Right lobe of liver (tissue), 6 donors: ENCODE measurements at places on chromosomes 6 and 20.
A peak's percentile ranks its signal among the peaks of the same experiment; 100 is the strongest.

- peak; percentile 81 for DNase-seq
These were observed 29.7 kb upstream of the AFDN start for GRCh38 chr6:167797011-167797471.

DNA sequence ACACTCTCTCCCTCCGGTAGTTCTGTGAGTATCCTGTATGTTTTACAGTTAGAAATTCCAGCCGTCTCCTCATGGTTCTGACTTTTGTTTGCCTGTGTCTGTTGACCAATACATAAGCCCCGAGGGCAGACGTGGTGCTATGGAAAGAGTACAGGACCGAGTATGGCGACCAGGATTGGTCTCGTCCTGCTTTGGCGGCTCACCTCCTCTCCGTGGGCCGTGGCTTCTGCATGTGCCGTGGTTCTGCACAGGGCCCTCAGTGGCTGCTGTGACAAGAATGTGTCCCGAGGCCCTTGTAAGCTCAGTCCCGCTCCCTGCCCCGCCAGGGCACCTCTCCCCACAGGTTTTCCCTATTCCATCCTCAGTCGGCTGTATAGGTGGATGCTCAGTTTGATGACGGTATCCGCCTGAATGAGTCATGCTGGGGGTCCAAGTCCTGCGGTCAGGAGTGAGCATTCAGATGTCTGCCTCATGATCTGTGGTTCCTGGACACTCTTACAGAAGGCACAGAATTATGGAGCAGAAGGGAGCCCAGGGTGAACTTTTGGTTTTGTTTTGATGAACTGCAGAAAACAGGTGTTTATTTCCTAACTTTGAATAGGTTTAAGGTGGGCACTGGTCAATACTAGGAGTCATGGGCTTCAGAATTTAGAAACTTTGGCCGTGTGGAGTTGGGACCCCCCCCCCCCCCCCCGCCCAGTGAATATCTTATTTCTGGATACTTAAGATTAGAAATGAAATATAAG lies 1.2 kb downstream of the ARFGAP1 start:
- DNase-seq, result no peak

GRCh38 chr6:154352898-154353585 lies 3.6 kb downstream of the IPCEF1 start:
- DNase-seq, result no peak

- no peak for DNase-seq
These were observed 34.9 kb downstream of the DYNLT1 start for GRCh38 chr6:158609455-158610155.

- DNase-seq, result peak; percentile 92
These were observed at the start of gene SERPINB6 for GRCh38 chr6:2971420-2972218. TSS of gene SERPINB6 (minus strand) at chr6:2971567. CDS start at chr6:2959332, 12,235 bp downstream.

DNA sequence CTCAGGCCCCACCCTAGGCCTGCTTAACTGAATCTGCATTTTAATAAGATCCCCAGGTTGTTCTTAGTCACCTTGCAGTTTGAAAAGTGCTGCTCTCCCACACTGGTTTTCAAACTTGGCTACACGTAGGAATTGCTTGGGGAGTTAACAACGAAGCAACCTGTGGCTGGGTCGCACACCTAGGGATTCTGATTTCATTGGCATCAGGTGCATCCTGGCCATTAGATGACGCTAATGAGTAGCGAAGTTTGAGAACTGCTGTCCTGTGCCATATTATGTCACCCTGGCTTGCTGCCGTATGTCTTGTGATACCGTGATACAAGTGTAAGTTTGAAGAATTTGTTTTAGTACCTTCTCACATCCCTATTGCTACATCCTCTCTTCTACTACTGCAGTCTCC lies 28.2 kb upstream of the FUCA2 start:
- no peak for DNase-seq

DNA sequence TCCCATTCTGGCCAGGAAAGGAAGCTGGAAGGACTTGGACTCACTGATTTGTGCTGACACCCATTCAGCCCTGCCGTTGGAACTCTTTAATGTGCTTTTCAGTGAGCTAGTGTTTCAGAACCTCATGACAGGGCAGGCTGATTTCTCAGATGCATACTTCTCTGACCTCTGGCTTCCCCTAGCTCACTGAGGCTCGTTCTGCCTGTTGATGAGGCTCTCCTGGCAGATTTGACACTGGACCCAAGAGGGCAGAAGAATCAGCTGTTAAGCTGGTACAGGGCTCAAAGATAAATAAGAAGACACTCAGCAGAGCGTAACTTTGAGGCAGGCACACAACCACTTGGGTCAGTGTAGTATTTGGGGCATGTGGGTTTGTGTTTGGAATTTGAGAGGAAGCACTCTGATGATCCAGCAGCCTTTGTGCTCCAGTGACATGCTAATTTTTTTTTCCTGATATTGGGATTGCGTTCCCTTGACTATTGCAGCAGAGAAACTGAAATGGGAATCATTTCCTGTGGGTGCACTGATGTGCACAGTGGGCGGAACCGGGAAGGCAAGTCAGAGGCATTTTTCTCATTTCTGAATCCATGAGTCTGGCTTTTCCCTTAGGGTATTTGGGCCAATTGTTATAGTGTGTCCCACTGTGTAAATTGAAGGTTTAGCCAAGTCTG lies 80.2 kb downstream of the CARMIL1 start:
- no peak for DNase-seq

DNA sequence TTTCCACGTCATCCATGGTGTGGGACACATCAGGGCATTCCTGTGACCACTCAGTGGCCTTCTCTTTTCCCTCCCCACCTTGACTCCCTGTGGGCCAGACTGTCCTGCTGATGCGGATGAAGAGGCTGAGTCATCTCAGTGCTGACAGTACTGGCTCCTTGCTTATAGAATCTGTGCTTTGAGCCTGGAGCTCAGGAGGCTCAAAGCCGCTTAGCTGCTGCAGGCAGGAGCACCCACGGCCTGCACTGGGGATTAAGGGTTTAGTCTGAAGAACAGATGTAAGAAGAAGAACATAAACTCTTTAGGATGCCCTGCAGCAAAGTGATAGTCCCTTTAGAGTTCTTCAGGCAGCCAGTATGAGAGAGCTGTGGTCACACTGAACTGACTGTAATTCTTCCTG lies 642.0 kb upstream of the CHD6 start:
- no peak for DNase-seq

GRCh38 chr6:3232017-3232945 lies 4.8 kb upstream of the TUBB2B start:
- no peak for DNase-seq

- DNase-seq, result no peak
These were observed 178.7 kb downstream of the TAF4 start for GRCh38 chr20:61886721-61887595.

DNA sequence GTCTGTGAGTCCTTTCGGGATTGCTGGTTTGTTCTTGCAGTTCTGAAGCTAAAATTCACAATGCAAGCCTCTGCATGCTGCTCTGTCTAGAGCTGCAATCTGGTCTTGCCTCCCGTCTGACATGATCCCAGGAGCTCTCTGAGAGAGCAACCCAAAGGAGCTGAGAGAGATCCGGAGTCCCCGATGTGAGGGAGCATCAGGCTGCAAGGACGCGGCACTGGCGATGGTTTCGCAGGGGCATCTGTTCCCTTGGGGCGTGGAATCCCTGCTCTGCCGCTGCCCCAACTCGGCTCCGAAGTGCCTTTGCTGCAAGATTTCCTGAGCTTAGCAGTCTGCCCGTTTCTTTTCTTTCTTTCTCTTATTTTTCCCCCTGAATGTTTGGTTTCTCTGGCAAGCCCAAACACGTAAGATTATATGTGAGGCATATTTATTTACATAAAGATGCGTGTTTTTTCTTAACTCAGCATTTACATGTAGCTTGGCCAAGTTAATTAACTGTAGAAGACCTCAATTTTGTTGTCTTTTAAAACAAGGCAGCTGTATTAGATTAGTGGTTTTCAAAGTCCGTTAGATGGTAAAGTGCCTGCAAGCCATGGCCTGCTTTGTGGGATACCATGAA lies 873.0 kb downstream of the KIF16B start:
- DNase-seq, result no peak

DNA sequence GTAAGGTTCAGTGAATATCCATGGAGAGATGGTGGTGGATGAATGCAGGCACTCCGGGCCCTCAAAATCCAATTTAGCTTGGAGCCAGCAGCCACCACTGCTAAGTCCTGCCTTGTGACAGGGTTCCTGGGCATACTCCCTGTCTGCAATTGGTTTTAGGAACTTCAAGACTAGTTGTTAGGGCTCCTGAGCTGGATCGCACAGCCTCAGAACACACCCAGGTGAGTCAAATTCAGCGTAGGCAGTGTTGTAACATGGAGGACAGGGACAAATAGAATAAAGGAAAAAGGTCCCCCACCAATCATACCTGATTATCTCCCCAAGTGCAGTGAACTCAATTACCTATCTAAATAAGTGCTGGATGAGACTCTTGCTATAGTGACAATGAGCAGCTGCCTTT lies 74.6 kb downstream of the PERP start:
- DNase-seq, result no peak

- no peak for DNase-seq
These were observed 8.9 kb downstream of the TREM1 start for GRCh38 chr6:41277605-41278004.

GRCh38 chr20:2508631-2509467 lies at the start of gene ZNF343:
TSS of gene ZNF343 (minus strand) at chr20:2508915. CDS start at chr20:2493895, 15,020 bp downstream.
- DNase-seq, result peak; percentile 86

DNA sequence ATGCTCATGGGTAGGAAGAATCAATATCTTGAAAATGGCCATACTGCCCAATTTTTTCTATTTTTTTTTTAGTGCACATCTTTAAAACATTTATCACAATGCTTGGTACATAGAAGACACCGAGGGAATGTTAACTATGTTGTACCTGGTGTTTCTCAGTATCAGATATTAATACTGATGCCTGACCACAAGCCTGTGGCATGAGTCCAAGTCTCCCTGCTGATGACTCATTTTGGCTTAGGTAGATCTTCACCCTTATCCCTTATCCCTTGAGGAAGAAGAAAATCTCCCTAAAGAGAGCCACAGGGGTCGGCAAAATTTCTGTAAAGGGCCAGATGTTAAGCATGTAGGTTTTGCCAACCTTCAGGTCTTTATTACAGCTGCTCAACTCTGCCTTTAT lies 14.5 kb downstream of the CD109 start:
- no peak for DNase-seq

DNA sequence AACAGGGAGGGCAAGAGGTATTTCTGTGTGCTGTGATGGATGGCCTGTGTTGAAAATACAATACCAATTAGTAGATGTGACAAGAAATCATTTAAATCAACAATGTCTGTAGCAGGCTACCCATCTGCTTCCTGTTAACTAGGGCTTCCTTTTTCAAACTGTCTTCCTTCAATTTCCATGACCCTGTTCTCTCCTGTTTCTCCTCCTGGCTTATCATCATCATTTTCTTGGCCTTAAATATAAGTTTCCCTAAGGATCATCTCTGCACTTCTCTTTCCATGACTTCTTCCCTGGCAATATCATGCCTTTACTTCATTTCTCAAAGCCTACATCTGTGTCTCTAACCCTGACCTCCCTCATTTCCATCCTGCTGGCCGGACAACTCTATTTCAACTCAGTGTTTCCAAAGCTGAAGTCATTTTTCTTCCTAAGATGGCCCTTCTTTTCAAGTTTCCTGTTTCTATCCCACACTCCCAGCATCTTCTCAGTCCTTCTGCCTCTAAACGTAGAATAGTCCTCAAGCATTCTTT lies 18.2 kb downstream of the ZC2HC1B start:
- no peak for DNase-seq

- no peak for DNase-seq
These were observed 126.9 kb upstream of the QKI start for GRCh38 chr6:163287626-163288025.

DNA sequence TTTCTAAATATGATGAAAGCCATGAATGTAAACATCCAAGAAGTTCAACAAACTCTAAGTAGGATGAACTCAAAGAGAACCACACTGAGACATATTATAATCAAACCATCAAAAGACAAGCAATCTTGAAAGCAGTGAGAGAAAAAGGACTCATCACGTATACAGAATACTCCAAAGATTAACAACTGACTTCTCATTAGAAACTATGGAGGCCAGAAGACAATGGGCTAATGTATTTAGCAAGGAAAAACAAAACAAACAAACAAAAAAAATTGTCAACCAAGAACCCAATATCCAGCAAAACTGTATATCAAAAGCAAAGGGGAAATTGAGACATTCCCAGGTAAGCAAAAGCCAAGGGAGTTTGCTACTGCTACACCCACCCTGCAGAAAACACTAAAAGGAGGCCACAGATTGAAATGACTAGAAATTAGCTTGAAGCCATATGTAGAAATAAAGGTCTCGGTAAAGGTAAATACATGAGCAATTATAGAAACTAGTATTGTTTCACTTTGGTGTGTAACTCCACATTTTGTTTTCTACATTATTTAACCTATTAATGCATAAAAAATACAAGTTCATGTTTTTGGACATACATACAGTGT lies 301.1 kb upstream of the QKI start:
- no peak for DNase-seq

- no peak for DNase-seq
These were observed 27.3 kb downstream of the ZNF391 start for GRCh38 chr6:27415898-27416297.

DNA sequence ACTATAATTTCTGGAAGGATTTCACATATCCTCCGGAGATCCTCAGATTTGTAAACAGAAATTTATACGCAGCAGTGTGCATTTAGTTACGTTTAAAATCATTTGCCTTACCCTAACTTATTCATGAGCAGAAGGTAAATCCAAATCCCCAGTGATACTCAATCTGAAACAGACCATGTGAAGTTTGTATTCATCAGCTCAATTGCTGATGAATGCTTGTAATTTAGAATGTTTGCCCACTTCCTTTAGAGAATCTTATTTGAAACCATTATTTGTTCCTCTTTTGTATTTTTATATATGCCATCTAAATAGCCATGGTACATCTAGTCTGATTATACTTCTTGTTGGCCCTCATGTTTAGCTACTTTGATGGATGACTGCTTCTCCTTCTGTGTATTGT lies 15.4 kb downstream of the TAAR1 start:
- no peak for DNase-seq

- DNase-seq, result no peak
These were observed 272.0 kb downstream of the PACRG start for GRCh38 chr6:162999575-163000285.

DNA sequence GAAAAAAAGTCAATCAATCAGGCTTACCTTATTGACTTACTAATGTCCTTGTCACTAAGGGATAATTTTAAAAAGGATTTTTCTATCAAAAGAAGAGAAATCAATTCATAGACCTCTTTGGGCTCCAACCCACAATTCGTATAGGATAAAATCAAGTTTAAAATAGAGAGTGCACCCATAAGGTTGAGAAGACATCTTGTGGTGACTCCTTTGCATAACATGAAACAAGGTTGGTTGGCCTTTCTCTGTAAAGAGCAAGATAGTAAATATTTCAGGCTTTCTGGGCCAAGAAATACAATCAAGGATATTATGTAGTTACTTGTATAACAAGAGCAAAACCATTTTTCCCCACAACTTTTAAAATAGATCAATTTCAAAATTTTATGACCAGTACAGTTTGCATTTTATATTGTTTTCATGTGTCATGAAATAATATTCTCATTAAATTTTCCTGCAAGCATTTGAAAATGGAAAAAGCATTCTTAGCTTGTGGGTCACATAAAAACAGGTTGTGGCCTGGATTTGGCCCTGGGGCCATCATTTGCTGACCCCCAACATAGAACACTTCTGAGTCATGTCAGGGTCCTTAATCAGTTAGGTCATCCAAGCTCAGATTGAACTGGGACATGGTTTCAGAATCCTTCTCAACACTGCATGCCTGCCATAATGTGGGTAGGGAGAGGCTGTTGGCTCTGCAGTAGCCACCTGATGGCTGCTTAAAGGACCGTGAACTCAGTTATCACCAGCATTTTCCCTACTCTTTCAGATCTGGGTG lies 76.7 kb downstream of the MYB start:
- no peak for DNase-seq
